ENCODE measurements at places on chromosomes 7 and 10. TPM values are rescaled to one million over a fixed set of nuclear protein-coding genes. Genes with fewer than 3 reads are reported as not detected.

DNA sequence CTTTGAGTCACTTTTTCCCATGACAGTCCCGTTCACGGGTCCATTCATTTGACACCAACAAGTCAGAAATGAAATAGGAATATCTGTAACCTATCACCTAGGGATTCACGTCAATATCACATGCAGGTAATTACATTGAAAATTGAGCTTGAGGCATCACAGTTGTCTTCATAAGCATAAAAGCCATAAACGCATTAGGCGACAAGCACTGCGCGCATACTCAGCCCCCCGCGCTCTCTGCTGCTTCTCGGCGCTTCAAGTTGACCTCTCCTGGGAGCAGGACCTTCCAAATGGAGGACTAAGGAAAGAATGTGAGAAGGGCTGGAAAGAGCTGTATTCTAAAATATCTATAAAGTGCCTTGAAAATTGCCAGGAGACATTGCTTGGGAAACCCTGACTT, 130.5 kb upstream of the TNS3 start:
- no peak overlapping the region for H3K4me3 ChIP-seq
- DNase-seq: no peak
- no peaks in the 10 kb centered on the region for H3K36me3 ChIP-seq
- H3K27ac ChIP-seq: no peak overlapping the region
- no peaks in the 10 kb centered on the region for H3K27me3 ChIP-seq
- no peaks in the 10 kb centered on the region for H3K4me1 ChIP-seq

GRCh38 chr10:17003151-17003550, 126.5 kb downstream of the CUBN start:
- H3K27ac ChIP-seq: peak overlapping the region; percentile 75
- no peak overlapping the region for H3K4me3 ChIP-seq
- H3K36me3 ChIP-seq: no peaks in the 10 kb centered on the region

GRCh38 chr10:72783410-72783833, 91.5 kb downstream of the MCU start:
- H3K27me3 ChIP-seq: no peaks in the 10 kb centered on the region
- no peak overlapping the region for H3K27ac ChIP-seq
- DNase-seq: no peak
- no peak overlapping the region for H3K4me3 ChIP-seq
- no peaks in the 10 kb centered on the region for H3K36me3 ChIP-seq
- no peaks in the 10 kb centered on the region for H3K4me1 ChIP-seq

DNA sequence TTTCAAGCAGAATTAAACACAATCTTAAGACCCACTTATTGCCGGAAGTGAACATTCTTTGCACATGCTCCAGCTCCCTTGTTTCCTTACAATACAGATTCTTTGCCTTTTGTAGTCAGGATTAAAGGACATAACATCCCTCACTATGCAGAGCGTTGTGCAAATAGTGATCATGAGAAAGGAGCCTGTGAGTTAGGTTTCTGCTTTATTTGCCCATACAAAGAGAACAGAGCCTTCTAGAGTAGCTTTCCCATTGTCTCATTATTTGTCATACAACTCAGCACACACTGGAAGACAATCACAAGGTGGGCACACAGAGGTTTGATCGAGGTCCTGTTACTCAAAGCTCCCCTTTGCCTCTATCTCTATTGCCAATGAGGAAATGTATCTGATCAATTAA, 48.2 kb upstream of the WDR11 start:
- no peaks in the 10 kb centered on the region for H3K4me1 ChIP-seq
- no peak for DNase-seq
- H3K27ac ChIP-seq: no peak overlapping the region
- no peaks in the 10 kb centered on the region for H3K27me3 ChIP-seq
- H3K36me3 ChIP-seq: no peaks in the 10 kb centered on the region

DNA sequence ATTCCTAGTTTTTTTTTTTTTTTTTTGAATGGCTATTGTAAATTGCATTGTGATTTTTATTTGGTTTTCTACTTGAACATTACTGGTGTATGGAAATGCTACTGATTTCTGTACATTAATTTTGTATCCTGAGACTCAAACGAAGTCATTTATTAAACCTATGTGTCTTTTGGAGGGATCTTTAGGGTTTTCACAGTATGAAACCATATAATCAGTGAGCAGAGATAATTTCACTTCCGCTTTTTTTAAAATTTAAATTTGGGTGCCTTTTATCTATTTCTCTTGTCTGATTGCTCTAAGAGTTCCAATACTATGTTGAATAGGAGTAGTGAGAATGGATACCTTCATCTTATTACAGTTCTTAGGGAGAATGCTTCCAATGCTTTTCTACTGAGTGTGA, 102.7 kb downstream of the ZWINT start:
- DNase-seq: no peak
- no peaks in the 10 kb centered on the region for H3K4me1 ChIP-seq

- H3K27ac ChIP-seq: no peak overlapping the region
- no peaks in the 10 kb centered on the region for H3K36me3 ChIP-seq
- no peaks in the 10 kb centered on the region for H3K27me3 ChIP-seq
Observed at GRCh38 chr7:37284805-37285231, 163.8 kb downstream of the ELMO1 start.

- no peaks in the 10 kb centered on the region for H3K27me3 ChIP-seq
- no peaks in the 10 kb centered on the region for H3K36me3 ChIP-seq
- H3K27ac ChIP-seq: peak overlapping the region; percentile 95
Observed at GRCh38 chr10:17199351-17199804, 2.1 kb downstream of the TRDMT1 start.

DNA sequence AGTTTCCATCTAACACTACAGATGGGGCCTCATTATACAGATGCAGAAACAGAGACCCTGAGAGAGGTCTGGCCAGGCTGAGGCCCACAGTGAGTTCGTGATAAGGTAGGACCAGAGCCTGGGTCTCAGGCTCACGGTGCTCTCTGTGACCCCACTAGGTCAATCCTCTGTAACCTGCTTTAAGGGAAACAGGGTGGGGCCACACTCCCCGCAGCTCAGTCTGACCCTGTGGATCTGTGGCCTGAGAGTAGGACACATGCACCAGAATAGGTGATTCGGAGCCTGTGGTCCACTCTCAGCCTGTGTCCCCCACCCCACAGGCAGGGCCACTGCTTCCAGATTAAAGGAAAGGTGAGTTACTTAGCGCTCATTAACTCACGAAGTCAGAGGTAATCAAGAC, 137.8 kb upstream of the FAM20C start:
- H3K36me3 ChIP-seq: no peaks in the 10 kb centered on the region
- H3K27ac ChIP-seq: no peak overlapping the region
- no peaks in the 10 kb centered on the region for H3K4me1 ChIP-seq
- H3K27me3 ChIP-seq: no peaks in the 10 kb centered on the region

DNA sequence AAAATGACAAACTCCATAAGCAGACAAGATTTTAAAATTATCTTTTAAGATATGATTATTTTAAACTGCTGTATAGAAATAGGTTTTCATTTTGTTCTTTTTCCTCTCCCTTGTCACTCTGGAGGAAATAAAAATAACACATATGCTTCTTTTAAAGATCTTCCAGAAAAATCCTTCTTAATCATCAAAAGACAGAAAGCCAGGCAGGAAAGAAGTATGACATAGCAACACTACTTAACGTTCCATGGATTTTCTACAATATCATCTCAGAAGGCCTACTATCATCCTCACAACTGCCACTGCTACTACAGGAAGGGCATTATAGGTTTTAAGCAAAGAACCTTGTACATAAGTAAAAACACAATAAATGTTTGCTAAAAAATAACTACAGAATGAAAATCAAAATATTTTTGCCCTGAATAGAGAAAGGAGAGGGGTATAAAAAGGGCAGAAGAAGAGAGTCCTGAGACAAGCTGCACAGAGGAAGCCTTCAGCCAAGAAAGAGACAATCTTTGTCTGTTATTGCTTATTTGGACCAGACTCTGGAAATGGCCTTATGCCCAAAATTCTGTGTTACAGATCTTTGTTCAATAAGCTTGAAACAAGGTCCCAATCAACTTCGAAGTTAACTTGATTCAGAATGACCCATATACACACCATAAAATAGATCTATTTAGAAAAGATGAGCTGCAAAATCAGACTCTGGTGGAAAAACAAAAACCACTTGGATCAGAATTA, 67.8 kb downstream of the ABI1 start:
- no peaks in the 10 kb centered on the region for H3K36me3 ChIP-seq
- H3K27ac ChIP-seq: no peak overlapping the region
- no peaks in the 10 kb centered on the region for H3K27me3 ChIP-seq
- no peak for DNase-seq
- no peak overlapping the region for H3K4me3 ChIP-seq

- H3K4me1 ChIP-seq: no peaks in the 10 kb centered on the region
- H3K36me3 ChIP-seq: no peaks in the 10 kb centered on the region
- no peaks in the 10 kb centered on the region for H3K27me3 ChIP-seq
Observed at GRCh38 chr7:78220754-78221153, 422.2 kb downstream of the PHTF2 start.

DNA sequence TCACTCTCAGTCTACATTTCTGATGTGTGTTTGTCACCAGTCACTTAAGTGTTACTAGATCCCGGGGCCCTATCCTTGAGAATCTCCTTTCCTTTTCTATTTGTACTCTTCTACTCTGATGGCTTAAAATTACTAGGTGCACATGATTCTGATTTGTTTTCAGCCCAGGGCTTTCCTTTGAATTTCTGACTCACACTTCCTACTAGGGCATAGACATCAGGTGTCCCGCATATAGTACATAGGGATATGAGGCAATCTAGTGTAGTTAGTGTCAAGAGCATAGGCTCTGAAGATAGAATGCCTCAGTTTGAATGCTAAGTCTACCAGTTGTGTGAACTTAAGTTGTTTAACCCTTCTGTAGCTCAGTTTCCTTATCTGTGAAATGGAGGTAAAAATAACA, 49.4 kb upstream of the LRRN3 start:
- H3K27me3 ChIP-seq: no peaks in the 10 kb centered on the region
- no peak overlapping the region for H3K27ac ChIP-seq

DNA sequence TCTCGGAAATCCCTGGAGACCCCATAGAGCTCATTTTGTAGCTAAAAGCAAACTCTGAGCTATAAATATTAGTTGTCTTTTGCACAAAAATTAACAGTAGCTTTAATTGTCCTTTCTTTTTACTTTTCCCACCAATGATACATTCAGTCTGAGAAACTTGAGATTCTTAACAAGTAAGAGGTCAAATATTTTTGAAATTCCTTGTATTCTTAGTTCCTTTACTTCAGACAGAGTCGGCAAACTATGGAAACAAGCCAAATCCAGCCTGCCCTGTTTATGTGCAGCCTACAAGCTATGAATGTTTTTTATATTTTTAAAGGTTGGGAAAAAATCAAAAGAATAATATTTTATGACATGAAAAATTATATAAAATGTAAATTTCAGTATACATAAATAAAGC, 146.6 kb downstream of the CTNNA3 start:
- no peaks in the 10 kb centered on the region for H3K36me3 ChIP-seq
- no peak overlapping the region for H3K4me3 ChIP-seq
- DNase-seq: no peak
- H3K27ac ChIP-seq: no peak overlapping the region
- no peaks in the 10 kb centered on the region for H3K27me3 ChIP-seq
- no peaks in the 10 kb centered on the region for H3K4me1 ChIP-seq

DNA sequence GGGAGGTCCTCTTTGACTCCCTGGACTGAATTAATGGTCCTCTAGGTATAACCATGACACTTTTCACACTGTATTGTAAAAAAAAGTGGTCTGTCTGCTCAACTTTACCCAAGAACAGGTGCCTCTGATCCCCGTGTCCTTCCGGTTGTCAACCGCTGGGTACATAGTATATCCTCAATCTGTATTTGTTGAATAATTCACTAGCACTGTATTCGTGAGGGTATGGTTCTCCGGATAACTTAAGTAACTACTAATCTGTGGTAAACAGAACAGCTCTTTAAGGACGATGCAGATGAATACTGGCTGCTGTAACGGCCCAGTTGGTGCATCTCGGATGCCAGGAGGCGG, 472 bp upstream of the ADAM22 start:
- peak overlapping the region; percentile 52 for H3K4me3 ChIP-seq
- H3K36me3 ChIP-seq: no peaks in the 10 kb centered on the region
- no peaks in the 10 kb centered on the region for H3K27me3 ChIP-seq

ANXA8 gene
- total RNA-seq: not detected

IMMP2L gene
- 69.1 TPM for total RNA-seq

PRTFDC1 gene
- 9.4 TPM for total RNA-seq

DRGX gene
- not detected for total RNA-seq

Measured in uterus (tissue), 4 donors.